ENCODE measurements at places on chromosomes 11 and 22.

- no peaks in the 10 kb centered on the region for H3K27me3 ChIP-seq
- H3K4me1 ChIP-seq: peaks cover 40% of the 10 kb centered on the region
- no peak overlapping the region for H3K27ac ChIP-seq
Observed at GRCh38 chr22:50019316-50019715, 6.8 kb upstream of the IL17REL start.

GRCh38 chr11:69472541-69473275 lies 8.8 kb upstream of the LINC01488 start:
- peaks cover 29% of the 10 kb centered on the region for H3K27me3 ChIP-seq
- H3K4me3 ChIP-seq: no peak overlapping the region
- ATAC-seq: no peak
- no peaks in the 10 kb centered on the region for H3K36me3 ChIP-seq
- no peak overlapping the region for H3K27ac ChIP-seq

DNA sequence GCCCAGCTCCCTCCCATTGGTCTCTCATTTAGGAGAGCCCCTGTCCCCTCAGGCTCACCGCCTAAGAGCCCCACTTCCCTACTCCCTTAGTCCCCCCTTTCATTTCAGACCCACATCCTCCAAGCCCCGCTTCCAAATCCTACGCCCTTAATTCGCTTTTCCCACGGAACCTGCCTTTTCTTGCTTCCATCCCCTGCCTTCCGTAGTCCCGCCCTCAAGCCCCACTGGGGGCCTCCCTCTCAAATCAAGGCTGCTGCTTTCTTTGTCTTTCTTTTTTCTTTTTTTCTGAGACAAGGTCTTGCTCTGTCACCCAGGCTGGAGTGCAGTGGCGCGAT lies 396 bp downstream of the CCDC157 start:
- H3K27ac ChIP-seq: peak overlapping the region; percentile 90
- H3K36me3 ChIP-seq: peaks cover 17% of the 10 kb centered on the region
- H3K27me3 ChIP-seq: no peaks in the 10 kb centered on the region
- peak overlapping the region; percentile 95 for H3K4me3 ChIP-seq
- peaks cover 46% of the 10 kb centered on the region for H3K4me1 ChIP-seq
- ATAC-seq: peak; percentile 1

DNA sequence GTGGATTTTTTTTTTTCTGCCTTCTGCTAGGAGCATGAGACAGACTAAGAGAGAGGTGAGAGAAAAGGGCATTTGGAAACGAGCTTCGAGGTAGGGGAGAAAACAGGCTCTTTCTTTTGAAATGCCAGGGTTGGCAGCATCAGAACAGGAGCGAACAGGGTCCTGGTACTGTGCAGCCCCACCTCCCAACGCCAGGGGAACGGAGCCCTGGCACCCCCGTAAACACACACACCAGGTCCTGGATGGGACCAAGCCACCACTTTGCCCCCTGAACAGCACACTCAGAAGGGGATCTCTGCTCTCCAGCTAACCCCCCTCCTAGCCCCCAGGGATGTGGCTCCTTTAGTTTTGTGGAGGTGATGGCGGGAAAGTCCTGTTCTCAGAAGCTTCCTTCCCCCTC lies 127.1 kb downstream of the CTTN start:
- H3K36me3 ChIP-seq: no peaks in the 10 kb centered on the region
- H3K4me1 ChIP-seq: no peaks in the 10 kb centered on the region
- H3K4me3 ChIP-seq: no peak overlapping the region
- ATAC-seq: no peak
- no peak overlapping the region for H3K27ac ChIP-seq
- peaks cover 68% of the 10 kb centered on the region for H3K27me3 ChIP-seq

DNA sequence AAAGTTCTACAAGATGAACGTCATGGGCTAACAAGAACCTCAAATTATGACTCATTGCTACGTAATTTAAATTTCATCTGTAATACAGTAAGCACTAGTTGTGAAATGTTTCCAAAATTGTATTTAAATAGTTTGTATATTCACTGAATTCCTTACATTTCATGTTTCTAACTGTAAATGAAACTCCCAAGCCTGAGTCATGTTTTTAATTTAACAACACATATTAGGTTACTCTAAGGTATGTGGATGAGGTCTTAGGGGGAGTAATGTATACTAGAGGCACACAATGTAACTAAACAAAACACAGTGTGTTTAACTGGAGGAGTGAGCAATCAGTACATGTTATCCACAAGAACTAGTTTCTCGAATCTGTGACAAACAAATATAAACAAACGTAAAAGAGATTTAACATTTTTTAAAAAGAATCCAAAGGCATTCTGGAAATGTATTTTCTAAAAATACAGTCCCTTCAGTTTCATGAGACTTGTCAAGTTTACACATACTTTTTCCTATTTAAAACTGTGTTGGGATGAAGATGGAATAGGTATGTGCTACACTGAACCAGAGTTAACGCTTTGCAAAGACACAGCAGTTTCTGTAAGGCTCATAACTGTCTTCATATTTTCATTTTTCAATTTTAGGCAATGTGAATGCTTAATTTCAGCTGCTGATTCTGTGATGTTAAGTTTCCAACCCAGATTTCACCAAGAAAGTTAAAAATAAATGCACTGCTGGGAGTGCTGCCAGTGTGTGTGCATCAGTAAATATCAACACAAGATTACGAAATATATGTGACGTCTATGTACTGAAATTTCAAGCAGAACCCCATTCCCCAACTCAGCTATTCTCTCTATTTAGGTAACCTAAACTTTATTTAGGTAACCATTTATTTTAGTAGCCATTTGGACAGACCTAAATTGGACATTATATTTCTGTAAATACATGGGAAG lies 52.6 kb downstream of the PITPNB start:
- ATAC-seq: no peak
- no peaks in the 10 kb centered on the region for H3K27me3 ChIP-seq
- peaks cover 32% of the 10 kb centered on the region for H3K4me1 ChIP-seq
- no peak overlapping the region for H3K4me3 ChIP-seq
- peak overlapping the region; percentile 71 for H3K27ac ChIP-seq
- peaks cover 52% of the 10 kb centered on the region for H3K36me3 ChIP-seq

GRCh38 chr11:2135648-2136201 lies 3.5 kb downstream of the IGF2 start:
- peaks cover 85% of the 10 kb centered on the region for H3K27me3 ChIP-seq
- peaks cover 13% of the 10 kb centered on the region for H3K4me1 ChIP-seq
- no peak overlapping the region for H3K27ac ChIP-seq

GRCh38 chr22:41181349-41182241 lies 23.5 kb upstream of the L3MBTL2 start:
- peaks cover 6% of the 10 kb centered on the region for H3K4me1 ChIP-seq
- H3K27me3 ChIP-seq: no peaks in the 10 kb centered on the region
- no peak for ATAC-seq
- no peak overlapping the region for H3K4me3 ChIP-seq

GRCh38 chr11:95586155-95586554 lies 203.4 kb downstream of the FAM76B start:
- no peak overlapping the region for H3K4me3 ChIP-seq
- H3K27me3 ChIP-seq: no peaks in the 10 kb centered on the region
- no peak for ATAC-seq

DNA sequence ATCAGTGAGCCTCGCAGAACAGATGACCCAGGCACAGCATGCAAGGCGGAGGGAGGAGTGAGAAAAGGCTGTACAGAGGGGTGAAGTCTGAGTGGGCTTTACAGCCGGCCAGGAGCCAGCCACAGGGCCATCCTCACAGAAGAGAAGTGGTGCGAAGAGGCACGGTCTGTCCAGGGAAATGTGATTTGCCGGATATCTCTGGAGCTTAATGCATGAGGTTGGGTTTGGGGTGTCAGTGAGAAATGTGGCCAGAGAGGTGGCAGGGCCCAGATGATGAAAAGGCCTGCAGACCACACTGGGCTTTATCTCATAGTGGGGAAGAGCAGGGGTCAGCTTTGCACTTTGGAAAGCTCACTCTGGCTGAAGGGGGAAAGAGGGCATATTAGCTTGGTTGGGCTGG lies 255.2 kb downstream of the BUD13 start:
- ATAC-seq: no peak
- H3K4me1 ChIP-seq: peaks cover 8% of the 10 kb centered on the region

- H3K27me3 ChIP-seq: peaks cover 54% of the 10 kb centered on the region
- ATAC-seq: no peak
Observed at GRCh38 chr11:124899383-124900145, 1.9 kb upstream of the ROBO4 start.

GRCh38 chr22:46829941-46830715 lies 67.7 kb downstream of the TBC1D22A start:
- H3K4me3 ChIP-seq: no peak overlapping the region
- H3K27me3 ChIP-seq: no peaks in the 10 kb centered on the region
- peaks cover 57% of the 10 kb centered on the region for H3K4me1 ChIP-seq
- H3K36me3 ChIP-seq: peaks cover 88% of the 10 kb centered on the region

- H3K4me1 ChIP-seq: no peaks in the 10 kb centered on the region
- no peak for ATAC-seq
- H3K36me3 ChIP-seq: no peaks in the 10 kb centered on the region
Observed at GRCh38 chr11:132960273-132961078, 571.8 kb downstream of the OPCML start.

DNA sequence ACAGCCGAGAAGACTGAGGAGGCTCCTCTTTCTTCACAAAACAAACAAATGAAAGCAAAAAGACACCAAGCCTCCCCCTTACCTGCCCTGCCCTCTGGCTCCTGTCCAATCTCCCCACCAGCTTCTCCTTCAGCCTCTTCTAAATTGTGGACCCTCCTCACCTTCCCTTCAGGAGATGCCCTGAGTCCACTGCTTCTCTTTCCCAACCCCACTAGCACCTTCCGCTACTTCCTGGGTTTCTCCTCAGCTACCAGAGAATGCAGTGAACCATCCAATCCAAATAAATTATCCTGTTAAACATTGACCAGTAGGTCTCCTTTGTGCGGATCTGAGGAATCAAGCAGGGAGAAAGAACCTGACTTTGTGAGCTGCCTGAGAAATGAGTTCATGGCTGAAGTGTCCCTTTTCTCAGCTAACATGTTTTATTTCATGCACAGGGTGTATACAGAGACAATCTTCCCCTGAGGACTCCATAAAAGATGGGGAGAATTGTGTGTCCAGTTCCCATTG lies 63.2 kb upstream of the VPREB1 start:
- H3K27ac ChIP-seq: peak overlapping the region; percentile 75
- no peaks in the 10 kb centered on the region for H3K36me3 ChIP-seq
- no peak for ATAC-seq
- peaks cover 39% of the 10 kb centered on the region for H3K4me1 ChIP-seq

DNA sequence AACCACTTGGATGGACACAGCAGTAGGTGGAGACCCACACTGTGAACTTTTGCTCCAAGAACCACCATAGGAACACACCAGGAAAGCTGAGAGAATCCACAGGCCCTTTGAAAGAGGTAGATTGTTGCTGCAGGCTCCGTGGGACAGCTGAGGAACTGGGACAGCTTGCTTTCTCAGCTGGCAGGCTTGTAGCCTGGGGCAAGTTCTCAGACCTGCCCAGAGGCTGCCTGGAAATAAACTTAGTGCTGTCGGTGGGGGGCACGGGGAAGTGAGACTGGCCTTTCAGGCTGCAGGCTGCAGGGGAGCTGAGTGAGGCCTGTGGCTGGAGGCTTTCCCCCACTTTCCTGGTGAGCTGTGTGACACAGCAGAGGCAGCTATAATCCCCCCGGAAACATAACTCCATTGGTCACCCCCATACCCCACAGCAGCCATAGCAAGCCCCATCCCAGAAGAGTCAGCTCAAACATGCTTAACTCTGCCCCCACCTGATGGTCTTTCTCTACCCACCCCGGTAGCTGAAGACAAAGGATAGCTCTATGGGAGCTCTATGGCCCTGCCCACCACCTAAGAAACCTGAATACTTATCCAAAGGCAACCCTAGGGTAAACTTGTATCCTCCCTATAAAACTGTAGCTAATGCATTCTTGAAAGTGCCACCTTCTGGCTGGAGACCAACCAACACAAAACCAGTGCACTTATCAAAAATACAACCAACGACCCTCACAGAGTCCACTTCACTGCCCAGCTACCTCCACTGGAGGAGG lies 21.4 kb upstream of the ACRV1 start:
- ATAC-seq: peak; percentile 47
- no peak overlapping the region for H3K27ac ChIP-seq

GRCh38 chr22:38443628-38444521 lies 11.1 kb downstream of the KCNJ4 start:
- no peaks in the 10 kb centered on the region for H3K36me3 ChIP-seq
- H3K4me1 ChIP-seq: no peaks in the 10 kb centered on the region
- peaks cover 86% of the 10 kb centered on the region for H3K27me3 ChIP-seq
- H3K4me3 ChIP-seq: no peak overlapping the region
- ATAC-seq: no peak

GRCh38 chr22:24181088-24181995 lies at the start of gene SUSD2:
SUSD2 (plus strand) TSS chr22:24181487; CDS start chr22:24181520, 33 bp downstream.
- peaks cover 21% of the 10 kb centered on the region for H3K4me1 ChIP-seq
- H3K4me3 ChIP-seq: no peak within 1 kb of the TSS
- ATAC-seq: no peak

DNA sequence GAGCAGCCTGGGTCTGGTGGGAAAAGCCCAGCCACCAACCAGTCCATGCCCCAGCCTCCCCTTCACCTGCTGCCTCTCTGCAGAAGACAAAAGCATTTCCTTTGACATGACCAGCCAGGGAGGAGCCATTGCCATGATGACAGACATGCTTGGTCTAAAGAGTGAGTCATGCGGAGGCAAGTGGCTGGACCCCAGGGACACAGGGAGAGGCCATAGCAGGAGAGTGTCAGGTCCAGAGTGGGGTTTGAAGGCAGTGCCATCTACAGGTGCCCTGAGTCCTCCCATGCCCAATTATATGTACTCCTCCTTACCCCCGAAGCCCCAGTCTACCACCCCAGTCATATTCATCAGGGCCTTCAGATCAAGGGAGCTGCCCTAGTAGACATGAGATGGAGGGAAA lies 67.4 kb downstream of the SCN3B start:
- H3K4me1 ChIP-seq: no peaks in the 10 kb centered on the region
- H3K27ac ChIP-seq: no peak overlapping the region
- no peak overlapping the region for H3K4me3 ChIP-seq

- H3K27me3 ChIP-seq: peaks cover 28% of the 10 kb centered on the region
- peaks cover 7% of the 10 kb centered on the region for H3K4me1 ChIP-seq
- no peaks in the 10 kb centered on the region for H3K36me3 ChIP-seq
- H3K4me3 ChIP-seq: no peak overlapping the region
- ATAC-seq: no peak
Observed at GRCh38 chr11:117883063-117883462, 6.6 kb upstream of the FXYD6 start.

DNA sequence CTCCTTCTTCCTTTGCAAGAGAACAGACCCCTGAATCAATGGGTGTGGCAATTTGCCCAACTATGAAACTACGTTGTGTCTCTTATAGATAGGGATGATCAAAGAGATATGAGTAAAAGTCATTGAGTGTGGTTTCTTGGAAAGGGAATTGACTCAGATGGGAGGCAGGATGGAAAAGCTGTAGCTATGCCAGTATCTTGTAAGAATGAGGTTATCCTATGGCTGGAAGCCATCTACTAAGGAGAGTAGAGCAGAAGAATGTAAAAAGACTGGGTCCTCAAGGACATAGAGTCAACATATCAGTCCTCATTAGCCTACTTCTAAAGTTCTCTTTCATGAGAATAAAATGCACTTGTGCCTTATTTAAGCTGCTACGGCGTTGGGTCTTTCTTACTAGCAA lies 78.9 kb upstream of the POU2AF2 start:
- H3K4me3 ChIP-seq: no peak overlapping the region
- H3K27ac ChIP-seq: no peak overlapping the region
- peaks cover 5% of the 10 kb centered on the region for H3K4me1 ChIP-seq
- peaks cover 4% of the 10 kb centered on the region for H3K36me3 ChIP-seq
- ATAC-seq: no peak
- no peaks in the 10 kb centered on the region for H3K27me3 ChIP-seq

GRCh38 chr11:129636926-129637325 lies 178.7 kb upstream of the TMEM45B start:
- no peak for ATAC-seq
- H3K4me1 ChIP-seq: no peaks in the 10 kb centered on the region
- H3K27ac ChIP-seq: no peak overlapping the region
